ENCODE measurements at places on chromosomes 4 and X. TPM values are rescaled to one million over a fixed set of nuclear protein-coding genes. Genes with fewer than 3 reads are reported as not detected.

GRCh38 chr4:88610771-88611170 lies 18.5 kb downstream of the HERC3 start:
- no peaks in the 10 kb centered on the region for H3K27me3 ChIP-seq
- no peak overlapping the region for H3K4me3 ChIP-seq
- H3K27ac ChIP-seq: peak overlapping the region; percentile 56
- H3K36me3 ChIP-seq: no peaks in the 10 kb centered on the region
- no peak for DNase-seq

GRCh38 chr4:24930151-24930550 lies 17.3 kb upstream of the CCDC149 start:
- H3K4me1 ChIP-seq: no peaks in the 10 kb centered on the region
- no peak overlapping the region for H3K27ac ChIP-seq
- H3K27me3 ChIP-seq: no peaks in the 10 kb centered on the region
- no peak overlapping the region for H3K4me3 ChIP-seq
- no peaks in the 10 kb centered on the region for H3K36me3 ChIP-seq
- DNase-seq: no peak

DNA sequence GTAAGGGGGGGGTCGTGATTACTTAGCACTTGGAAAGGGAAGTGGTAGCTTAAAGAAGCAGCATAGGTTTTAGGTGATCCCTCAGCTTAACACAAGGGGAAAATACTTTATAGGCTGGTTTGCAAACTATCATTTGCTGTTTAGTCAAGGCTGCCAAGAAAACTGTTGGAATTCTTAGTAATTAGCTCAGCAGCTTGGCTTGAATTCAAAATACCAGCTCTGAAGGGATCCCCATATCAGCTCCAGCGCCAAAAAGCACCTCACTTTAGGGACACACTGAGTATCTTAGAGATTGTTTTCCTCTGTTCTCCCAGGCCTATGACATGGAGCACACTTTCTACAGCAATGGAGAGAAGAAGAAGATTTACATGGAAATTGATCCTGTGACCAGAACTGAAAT lies 8.8 kb downstream of the TNMD start:
- H3K4me1 ChIP-seq: no peaks in the 10 kb centered on the region
- no peak for DNase-seq

- no peaks in the 10 kb centered on the region for H3K27me3 ChIP-seq
- no peak overlapping the region for H3K27ac ChIP-seq
- no peak for DNase-seq
Observed at GRCh38 chrX:10989386-10989785, 121.7 kb upstream of the HCCS start.

DNA sequence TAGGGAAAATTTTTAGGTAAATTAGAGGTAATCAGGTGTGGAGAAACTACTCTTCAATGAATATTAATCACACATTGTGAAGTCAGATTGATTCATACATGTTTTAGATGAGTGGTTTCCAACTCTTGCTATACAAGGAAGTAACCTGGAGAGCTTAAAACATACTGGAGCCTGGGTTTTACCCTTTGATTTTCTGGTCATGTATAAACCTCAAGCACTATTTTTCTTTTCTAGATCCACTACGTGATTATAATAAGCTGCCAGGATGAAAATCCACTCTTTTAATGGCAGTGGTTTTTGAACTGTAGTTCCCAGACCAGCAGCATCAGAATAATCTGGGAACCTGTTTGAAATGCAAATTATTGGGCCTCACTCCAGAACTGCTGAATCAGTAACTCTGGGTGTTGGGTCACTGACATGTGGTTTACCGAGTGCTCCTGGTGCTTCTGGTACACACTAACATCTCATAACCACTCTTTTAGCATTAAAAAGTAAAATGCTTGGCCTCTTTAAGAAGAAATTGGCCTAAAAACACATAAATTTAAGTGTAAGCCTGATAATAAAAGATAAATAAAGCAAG lies 63.4 kb downstream of the DCAF12L1 start:
- no peaks in the 10 kb centered on the region for H3K36me3 ChIP-seq
- H3K27me3 ChIP-seq: no peaks in the 10 kb centered on the region
- no peak for DNase-seq
- no peaks in the 10 kb centered on the region for H3K4me1 ChIP-seq

DNA sequence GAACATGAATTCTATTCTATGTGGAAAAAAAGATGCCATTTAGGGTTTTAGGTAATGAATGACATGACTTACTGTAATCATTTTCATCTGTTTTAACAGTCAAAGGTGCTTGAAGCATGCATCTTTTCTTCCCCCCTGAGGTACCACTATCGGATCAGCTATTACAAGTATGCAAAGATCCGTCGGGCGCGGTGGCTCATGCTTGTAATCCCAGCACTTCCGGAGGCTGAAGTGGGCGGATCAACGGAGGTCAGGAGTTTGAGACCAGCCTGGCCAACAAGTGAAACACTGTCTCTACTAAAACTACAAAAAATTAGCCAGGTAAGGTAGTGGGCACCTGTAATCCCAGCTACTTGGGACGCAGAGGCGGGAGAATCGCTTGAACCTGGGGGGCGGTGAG lies 241.3 kb downstream of the ARAP2 start:
- H3K27ac ChIP-seq: no peak overlapping the region
- H3K4me3 ChIP-seq: no peak overlapping the region
- H3K36me3 ChIP-seq: no peaks in the 10 kb centered on the region
- no peaks in the 10 kb centered on the region for H3K4me1 ChIP-seq

DNA sequence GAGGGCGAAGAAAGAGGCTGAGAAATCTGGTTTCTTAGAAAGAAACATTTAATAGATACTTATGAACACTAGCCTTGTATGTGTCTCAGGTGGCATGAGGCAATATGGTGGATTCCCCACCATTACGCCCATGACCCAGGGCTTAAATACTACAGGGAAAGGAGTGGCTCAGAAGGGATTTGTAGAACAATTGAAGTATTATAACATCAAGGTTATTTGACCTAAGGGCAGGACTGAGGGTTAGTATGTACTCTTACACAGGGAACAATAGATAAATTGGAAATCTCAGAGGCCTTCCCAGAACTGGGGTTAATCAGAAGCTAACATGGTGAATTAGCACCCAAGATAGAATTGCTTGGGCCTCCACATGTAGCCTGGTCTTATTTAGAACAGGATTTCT lies 11.0 kb upstream of the USP46 start:
- H3K36me3 ChIP-seq: no peaks in the 10 kb centered on the region
- H3K27ac ChIP-seq: no peak overlapping the region
- no peak overlapping the region for H3K4me3 ChIP-seq
- H3K4me1 ChIP-seq: no peaks in the 10 kb centered on the region
- H3K27me3 ChIP-seq: no peaks in the 10 kb centered on the region

DNA sequence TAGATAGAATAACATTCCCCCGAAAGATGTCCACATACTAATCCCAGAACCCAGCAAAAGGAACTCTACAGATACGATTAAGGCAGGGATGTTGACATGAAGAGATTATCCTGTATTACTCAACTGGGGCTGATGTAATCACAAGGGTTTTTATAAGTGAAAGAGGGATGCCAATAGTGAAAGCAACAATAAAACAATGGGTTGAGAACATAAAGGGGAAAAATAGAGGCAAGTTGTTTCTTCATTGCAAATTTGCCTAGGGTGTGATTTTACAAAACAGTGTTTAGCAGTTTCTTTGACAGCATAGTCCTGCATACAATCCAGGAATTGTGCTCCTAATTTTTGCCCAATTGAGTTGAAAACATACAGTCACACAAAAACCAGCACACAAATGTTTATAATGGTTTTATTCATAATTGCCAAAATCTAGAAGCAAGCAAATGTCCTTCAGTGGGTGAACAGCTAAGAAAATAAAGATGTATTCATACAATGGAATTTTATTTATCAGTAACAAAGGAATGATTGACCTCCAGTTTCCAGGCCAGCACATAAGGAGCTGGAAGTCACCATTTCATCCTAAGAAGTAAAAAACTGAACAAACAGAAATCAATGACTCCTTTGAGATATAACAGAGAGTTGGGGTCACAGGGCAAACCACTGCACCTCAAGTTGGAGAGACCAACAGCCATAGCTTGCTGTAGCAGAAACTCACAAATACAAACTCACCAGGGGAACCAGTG lies 107.2 kb downstream of the CENPC start:
- DNase-seq: no peak
- H3K4me1 ChIP-seq: no peaks in the 10 kb centered on the region
- H3K27me3 ChIP-seq: no peaks in the 10 kb centered on the region
- no peaks in the 10 kb centered on the region for H3K36me3 ChIP-seq

- H3K27me3 ChIP-seq: no peaks in the 10 kb centered on the region
- H3K4me3 ChIP-seq: no peak overlapping the region
- no peaks in the 10 kb centered on the region for H3K36me3 ChIP-seq
- no peak for DNase-seq
Observed at GRCh38 chr4:24764345-24764744, 31.0 kb upstream of the SOD3 start.

DNA sequence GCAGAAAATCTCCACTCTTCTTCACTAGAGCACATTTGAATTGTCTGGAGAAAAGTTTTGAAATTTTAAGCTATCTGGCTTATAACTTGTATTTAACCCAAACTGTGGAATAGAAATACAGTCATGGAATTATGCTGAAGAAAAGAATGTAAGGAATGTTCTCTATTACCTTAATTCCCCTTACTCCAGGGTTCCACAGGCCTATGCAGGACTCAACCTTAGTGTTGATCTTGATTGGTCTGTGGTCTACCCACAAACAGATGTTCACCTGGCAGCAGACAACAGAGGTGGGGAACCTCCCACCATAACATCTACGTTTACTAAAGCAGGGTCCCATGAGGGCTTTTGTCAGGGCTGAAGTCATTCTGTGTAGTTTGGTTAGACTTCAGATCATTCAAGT lies 189.3 kb upstream of the GPRIN3 start:
- H3K27me3 ChIP-seq: no peaks in the 10 kb centered on the region
- no peaks in the 10 kb centered on the region for H3K4me1 ChIP-seq
- no peak overlapping the region for H3K4me3 ChIP-seq
- H3K27ac ChIP-seq: no peak overlapping the region
- no peak for DNase-seq
- H3K36me3 ChIP-seq: no peaks in the 10 kb centered on the region

- H3K27me3 ChIP-seq: no peaks in the 10 kb centered on the region
- H3K36me3 ChIP-seq: no peaks in the 10 kb centered on the region
- no peaks in the 10 kb centered on the region for H3K4me1 ChIP-seq
- no peak overlapping the region for H3K27ac ChIP-seq
- no peak for DNase-seq
Observed at GRCh38 chrX:150544835-150545770, 23.3 kb upstream of the MTM1 start.

- peak; percentile 88 for DNase-seq
- no peaks in the 10 kb centered on the region for H3K36me3 ChIP-seq
- no peaks in the 10 kb centered on the region for H3K4me1 ChIP-seq
- H3K27me3 ChIP-seq: no peaks in the 10 kb centered on the region
- peak within 1 kb of the TSS; percentile 29 for H3K4me3 ChIP-seq
- H3K27ac ChIP-seq: peak within 1 kb of the TSS; percentile 83
Observed at GRCh38 chr4:158209825-158210807, at the start of gene TMEM144. Gene TMEM144, plus strand, starts transcription at chr4:158210486. Its CDS starts 2,182 bp downstream, at chr4:158212668.

- no peaks in the 10 kb centered on the region for H3K4me1 ChIP-seq
- H3K4me3 ChIP-seq: no peak overlapping the region
- no peaks in the 10 kb centered on the region for H3K36me3 ChIP-seq
- H3K27ac ChIP-seq: no peak overlapping the region
- no peak for DNase-seq
Observed at GRCh38 chrX:109967156-109967555, 35.8 kb upstream of the TMEM164 start.

- no peak overlapping the region for H3K4me3 ChIP-seq
- no peak for DNase-seq
- H3K27me3 ChIP-seq: no peaks in the 10 kb centered on the region
Observed at GRCh38 chr4:174135530-174135929, 147.9 kb downstream of the FBXO8 start.

DNA sequence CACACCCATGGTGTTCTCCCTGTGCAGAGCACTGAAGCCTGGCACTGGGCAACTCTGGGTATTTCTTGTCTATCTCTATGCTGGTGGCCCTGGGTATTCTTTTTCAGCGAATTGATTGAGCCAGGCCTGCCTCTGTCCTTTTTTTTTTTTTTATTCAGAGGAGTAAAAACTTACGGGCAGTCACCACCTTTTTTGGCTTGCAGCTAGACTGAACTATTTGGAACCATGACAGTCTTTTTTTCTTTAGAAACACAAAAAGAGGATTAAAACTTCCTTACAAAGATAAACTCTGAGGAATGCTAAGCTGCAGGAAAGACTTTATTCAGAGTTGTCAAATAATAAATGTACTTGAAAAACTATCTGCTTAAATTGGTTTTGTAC lies 119.2 kb upstream of the STIM2 start:
- H3K4me3 ChIP-seq: no peak overlapping the region
- H3K4me1 ChIP-seq: no peaks in the 10 kb centered on the region
- no peaks in the 10 kb centered on the region for H3K27me3 ChIP-seq
- no peaks in the 10 kb centered on the region for H3K36me3 ChIP-seq
- DNase-seq: no peak

- peak; percentile 27 for DNase-seq
- no peaks in the 10 kb centered on the region for H3K27me3 ChIP-seq
- peak overlapping the region; percentile 35 for H3K4me3 ChIP-seq
- no peaks in the 10 kb centered on the region for H3K36me3 ChIP-seq
- H3K4me1 ChIP-seq: no peaks in the 10 kb centered on the region
Observed at GRCh38 chrX:46573892-46574773, 568 bp downstream of the CHST7 start.

DNA sequence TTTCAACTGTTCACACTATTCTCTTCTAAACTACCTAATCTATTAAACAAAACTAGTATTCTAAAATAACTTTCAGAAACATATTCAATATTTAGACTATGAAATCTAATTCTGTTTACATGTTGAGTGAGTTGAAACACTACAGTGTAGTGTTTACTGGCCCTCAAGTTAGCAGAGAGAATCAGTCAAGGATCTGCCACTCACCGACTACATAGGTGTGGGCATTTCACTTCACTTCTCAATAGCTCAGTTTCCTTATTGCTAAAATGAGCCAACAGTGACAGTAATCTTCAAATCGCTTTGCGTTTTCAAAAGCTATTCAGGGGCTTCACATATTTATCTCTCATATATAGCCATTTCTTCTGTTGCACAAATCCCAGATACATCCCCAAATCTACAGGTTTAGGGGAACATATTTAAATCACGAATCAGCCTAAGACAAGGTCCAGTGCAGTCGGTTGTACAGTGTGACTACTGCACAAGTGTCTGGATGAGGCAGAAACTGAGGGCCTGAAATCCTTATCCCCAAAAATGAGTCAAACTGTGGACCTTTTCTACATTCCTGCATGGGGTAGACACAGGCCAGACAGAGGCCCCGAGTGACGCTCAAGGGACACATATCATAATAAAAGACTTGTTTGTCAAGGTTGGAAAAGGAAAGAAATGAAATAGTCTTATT lies 129.8 kb downstream of the PPP3CA start:
- H3K4me3 ChIP-seq: no peak overlapping the region
- DNase-seq: no peak
- H3K4me1 ChIP-seq: peaks cover 3% of the 10 kb centered on the region
- H3K27me3 ChIP-seq: no peaks in the 10 kb centered on the region
- no peaks in the 10 kb centered on the region for H3K36me3 ChIP-seq

- no peak for DNase-seq
- H3K36me3 ChIP-seq: no peaks in the 10 kb centered on the region
- no peaks in the 10 kb centered on the region for H3K4me1 ChIP-seq
- no peak overlapping the region for H3K27ac ChIP-seq
- H3K4me3 ChIP-seq: no peak overlapping the region
Observed at GRCh38 chrX:153530411-153531129, 13.1 kb downstream of the ATP2B3 start.

IL2 gene
- total RNA-seq: not detected

XAGE1A gene
- total RNA-seq: 29.7 TPM

CXCL8 gene
- total RNA-seq: 15.2 TPM

SPINK2 gene
- total RNA-seq: not detected

NXF2 gene
- total RNA-seq: 8.7 TPM

HNRNPH2 gene
- total RNA-seq: 56.3 TPM

TAF9B gene
- total RNA-seq: 37.4 TPM

DAPP1 gene
- 2.0 TPM for total RNA-seq

PAGE2B gene
- 17.3 TPM for total RNA-seq

All from prostate gland (tissue), 2 donors.